ENCODE measurements at places on chromosomes 2 and 18.

- no peak for DNase-seq
Observed at GRCh38 chr2:36128359-36128758, 227.2 kb upstream of the CRIM1 start.

DNA sequence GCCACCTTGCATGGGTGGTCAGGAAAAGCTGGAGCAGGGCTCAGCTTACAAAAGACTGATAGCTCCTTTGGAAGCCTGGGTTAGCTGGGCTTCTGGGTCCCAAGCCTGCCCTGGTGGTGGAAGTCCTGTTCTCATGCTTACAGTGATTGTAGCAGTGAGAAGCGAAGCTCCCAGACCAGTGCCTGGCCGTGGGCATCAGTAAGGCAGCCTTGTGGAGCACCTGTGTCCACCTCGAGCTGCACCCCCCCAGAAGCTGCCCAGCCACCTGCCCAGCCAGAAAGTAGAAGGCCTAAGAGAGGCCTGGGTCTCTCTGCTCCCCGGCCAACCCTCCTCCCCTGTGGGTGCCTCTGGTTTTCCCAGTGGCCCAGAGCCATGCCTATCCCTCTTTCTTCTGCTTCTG is 10.5 kb downstream of the GLI2 start:
- no peak for DNase-seq

DNA sequence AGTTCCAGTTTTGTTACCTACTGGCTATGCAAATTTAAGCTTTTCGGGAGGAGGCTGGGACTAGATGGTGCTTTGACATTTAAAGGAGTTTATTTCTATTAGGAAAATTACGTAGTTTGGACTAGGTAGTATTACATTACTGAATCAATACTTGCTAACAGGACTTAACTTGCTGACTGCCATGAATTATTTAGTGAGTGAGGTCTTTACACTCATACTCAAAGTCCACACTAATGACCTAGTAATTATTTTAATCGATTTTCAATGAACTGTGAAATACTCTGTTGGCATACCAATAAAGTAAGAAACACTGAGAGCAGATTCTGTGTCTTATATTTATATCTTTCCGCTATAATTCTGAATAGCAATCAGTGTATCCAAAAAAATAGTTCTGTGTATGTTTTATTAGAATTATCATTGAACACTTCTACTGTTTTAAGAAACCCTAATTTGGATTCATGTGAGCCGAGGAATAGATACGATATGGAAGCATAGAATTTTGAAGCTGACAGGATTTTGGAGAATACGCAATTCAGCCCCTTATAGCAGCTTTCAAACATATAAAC is 55.0 kb downstream of the CHST9 start:
- DNase-seq: no peak

DNA sequence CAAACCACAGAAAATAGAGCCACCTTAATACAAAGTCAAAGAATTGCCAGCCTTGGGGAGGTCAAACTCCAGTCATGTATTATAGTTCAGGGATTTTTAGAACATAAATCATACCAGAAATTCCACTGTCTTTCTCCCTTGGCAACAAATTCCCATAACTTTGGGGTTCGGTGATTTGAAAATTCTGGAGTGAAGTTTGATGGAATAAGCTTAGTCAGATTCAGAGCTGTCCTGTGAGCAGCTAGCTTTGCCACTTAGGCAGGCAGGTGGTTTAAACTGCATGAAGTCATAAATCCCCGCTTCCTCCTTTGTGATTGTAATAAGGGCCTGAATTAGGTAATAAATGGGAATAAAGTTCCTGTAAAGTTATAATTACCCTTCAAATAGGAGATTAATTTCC is 457.0 kb upstream of the HNMT start:
- DNase-seq: no peak

- DNase-seq: no peak
Observed at GRCh38 chr2:207779523-207779922, 9.8 kb upstream of the FZD5 start.

DNA sequence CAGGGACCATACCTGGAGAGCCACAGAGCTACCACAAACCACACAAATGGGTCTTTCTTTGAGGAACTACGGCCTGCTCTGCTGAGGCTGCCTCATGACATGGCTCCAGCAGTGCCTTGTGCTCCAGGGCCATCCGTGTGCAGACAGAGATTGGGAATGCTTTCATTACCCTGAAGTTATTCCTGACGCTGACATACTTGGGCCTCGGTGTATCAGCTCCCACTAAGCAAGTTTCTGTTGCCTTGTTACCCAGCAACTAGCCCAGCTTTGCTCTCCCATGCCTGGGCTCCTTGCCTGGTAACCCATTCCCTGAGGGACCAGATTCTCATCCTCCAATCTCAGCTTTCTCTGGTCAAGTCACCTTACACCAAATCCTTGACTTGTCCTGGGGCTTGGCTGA is 80.3 kb upstream of the FZD7 start:
- DNase-seq: no peak

DNA sequence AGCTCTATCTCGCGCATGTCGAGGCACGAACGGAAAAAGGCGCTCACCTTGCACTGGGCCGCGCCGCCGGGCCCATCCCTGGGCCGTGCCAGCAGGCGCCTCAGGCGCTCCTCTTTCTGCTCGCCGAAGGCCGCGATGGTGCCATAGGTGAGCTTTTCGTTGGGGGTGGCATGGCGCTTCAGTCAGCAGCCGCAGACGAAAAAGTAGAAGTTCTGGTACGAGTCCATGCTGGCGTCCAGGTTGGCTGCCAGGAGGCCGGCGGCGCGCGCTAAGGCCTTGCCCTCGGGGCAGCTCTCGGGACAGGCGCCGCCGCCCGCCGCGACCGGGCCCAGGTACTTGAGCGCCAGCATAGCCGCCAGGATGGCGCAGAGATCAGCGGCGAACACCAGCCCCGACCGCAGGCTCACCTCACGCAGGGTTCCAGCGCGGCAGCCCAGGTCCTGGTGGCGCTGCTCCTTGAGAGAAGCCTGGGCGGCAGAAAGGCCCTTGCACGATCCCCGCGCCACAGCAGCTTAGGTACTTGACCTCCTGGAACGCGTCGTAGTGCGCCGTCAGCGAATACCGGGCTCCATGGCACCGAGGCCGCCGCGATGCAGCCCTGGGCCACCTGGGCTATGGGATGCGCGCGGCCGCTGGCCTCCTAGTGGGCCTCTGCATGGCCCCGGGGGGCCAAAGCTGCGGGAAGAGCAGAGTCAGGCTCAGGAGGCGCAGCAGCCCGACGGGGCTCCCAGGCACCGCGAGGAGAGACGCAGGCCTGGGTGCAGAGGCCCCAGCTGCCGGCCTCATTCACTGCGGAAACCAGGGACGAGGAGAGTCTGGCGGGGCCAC is 12.8 kb downstream of the ALPG start:
- no peak for DNase-seq

DNA sequence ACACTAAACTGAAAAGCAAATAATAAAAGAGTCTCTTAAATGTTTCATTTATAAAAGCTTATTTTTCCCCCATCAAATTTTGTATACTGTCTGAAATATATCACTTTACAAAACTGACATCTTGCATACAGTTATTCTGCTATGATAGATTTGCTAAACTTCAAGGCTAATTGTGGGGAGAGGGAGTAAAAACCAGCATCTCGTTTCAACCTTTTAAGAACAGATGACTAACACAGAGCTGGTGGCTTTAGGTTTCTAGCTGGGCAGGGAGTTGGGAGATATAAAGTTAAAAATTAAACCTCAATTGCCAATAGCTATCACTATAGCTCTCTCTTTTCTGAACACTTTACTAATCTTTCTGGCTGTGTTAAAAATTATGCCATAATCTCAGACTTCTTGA is 23.5 kb downstream of the C1D start:
- DNase-seq: no peak

DNA sequence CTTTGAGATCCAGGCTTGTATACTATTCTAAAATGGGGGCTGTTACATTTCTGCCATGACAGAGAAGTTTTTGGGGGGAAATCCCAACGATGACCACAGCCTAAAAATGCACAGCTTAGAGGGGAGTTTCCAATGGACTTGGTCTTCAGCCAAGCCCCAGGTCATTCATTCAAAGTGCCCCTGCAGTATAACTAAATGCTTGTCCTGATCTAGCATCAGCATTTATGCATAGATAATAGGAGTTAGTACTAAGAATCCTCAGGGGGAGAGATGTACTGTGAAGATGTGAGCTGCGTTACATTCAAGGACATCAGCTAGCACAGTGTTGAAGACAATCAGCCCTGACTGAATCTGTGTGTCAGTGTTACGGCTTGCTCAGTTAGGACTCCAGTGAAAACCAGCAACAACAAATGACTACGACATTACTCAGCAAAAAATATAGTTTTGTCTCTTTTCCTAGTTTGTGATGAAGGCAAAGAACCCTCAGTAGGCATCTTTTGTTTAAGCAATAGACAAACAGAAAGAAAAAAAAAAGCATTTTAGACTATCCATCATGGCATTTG is 160.9 kb downstream of the ZEB2 start:
- DNase-seq: no peak

DNA sequence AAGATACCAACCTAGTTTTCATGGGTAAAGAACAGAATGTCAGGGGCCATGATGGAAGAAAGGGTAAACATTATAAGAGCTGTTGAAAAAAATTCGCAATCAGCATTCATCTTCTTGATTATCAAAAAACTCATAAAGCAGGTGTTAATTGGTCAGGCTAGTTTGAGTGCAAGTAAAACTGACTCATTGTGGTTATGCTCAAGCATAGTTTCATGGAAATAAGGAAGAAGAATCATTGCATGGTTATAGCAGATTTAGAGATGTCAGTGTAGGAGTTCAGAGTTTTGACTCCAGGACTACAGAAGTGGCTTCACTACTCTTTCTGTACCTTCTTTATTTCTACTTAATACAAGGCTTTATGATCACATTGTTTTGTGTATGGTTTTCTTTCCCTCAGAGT is 26.9 kb upstream of the CDH19 start:
- no peak for DNase-seq

DNA sequence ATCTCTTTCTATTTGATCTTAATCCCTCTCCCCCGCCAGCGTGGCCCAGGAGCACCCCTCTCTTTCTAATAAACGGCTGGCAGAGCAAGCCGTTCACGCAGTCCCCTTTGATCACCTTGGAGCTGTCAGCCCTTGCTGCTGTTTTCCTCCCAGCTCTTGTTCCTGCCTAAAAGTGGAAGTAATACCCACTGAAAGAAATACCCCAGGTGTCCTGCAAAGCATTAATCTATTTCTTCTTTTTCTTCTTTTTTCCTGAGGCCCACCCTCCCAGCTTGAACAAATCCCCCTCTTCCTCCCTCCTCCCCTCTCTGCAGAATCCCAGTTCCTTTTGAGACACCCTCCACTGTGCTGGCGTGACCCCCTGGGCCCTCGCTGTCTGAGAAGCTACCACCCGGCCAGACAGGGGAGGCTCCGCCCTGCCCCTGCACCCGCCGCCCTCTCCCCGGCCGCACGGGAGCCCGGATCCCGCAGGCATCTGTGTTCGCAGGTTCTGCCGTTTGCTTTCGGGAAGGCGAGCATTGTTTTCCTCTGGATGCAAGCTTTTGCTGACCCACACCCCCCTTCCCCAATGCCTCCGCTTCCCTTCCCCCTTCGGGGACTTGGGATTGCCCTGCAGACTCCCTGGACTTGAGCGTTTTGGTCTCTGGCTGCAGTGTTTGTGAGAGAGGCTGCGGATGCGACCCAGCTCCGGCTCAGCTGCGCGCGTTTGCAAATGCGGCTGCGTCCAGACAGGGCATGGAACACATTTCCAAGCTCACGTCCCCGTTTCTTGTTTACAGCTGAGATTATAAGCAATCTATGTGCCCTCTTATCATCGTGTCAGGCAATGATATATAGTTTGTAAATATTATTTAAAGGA is 631.5 kb downstream of the NYAP2 start:
- peak; percentile 61 for DNase-seq

DNA sequence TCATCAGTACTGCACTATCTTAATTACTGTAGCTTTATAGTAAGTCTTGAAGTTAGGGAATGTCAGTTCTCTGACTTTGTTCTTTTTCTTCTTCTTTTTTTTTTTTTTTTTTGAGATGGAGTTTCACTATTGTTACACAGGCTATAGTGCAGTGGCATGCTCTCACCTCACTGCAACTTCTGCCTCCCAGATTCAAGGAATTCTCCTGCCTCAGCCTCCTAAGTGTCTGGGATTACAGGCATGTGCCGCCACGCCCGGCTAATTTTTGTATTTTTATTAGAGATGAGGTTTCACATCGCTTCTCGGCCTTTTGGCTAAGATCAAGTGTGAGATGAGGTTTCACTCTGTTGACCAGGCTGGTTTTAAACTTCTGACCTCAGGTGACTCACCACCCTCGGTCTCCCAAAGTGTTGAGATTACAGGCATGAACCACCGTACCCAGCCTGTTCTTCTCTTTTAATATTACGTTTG is 41.9 kb upstream of the TANC1 start:
- no peak for DNase-seq

DNA sequence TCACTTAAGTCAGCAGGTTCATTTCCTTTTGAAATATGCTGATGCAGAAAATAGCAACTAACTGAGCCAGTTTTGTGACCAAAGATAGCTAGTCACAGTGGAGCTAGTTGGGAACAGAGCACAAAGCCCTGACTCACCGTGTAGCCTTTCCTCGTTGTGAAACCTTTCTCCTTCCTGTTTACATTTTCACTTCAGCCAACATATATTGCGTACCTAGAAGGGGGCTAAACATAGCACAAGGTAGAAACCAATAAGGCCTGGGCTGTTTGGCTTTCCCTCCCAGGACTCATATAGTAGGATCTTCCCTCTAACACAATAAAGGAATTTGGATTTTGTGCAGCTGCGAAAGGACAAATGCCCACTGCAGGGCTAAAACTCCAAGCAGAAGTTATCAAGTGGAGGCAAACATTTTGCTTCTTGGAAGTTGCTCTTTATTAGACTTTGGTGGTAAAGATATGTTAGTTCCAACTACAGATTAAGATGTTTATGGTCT is 24.5 kb upstream of the LPIN2 start:
- peak; percentile 45 for DNase-seq

DNA sequence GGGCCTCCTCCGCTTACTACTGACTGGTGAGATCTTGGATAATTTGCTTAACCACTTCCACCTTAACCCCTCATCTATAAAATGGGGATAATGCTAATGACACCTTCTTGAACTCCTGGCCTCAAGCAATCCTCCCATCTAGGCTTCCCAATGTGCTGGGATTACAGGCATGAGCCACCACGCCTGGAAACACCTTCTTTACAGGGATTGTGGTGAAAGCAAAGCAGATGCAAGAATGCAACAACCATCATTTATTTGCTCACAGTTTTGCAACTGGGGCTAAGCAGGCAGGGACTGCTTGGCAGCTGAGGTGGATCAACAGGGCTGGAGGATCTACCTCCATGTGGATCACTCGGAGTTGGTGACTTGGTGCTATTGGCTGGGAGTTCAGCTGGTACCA is 76.2 kb upstream of the ZNF532 start:
- DNase-seq: no peak

- no peak for DNase-seq
Observed at GRCh38 chr2:106167067-106167466, 27.0 kb downstream of the UXS1 start.

- no peak for DNase-seq
Observed at GRCh38 chr18:470661-471501, 29.6 kb downstream of the COLEC12 start.

DNA sequence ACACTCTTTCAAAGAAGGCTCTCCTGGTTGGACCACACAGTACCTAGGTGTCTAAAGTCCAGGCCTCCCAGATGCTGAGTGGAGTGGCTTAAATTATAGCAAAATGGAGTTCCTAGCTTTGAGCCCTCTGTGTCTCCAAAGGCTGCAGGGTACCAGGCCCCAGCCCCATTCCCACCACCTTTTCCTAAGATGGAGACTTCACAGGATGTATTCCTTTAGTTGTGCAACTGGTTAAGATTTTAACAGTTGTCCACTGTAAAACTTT is 4.9 kb downstream of the SMAD7 start:
- no peak for DNase-seq

- DNase-seq: no peak
Observed at GRCh38 chr2:149087751-149088150, 49.3 kb downstream of the LYPD6B start.

- DNase-seq: no peak
Observed at GRCh38 chr2:3968736-3969135, 265.4 kb downstream of the DCDC2C start.

All from left lobe of liver (tissue), 2 donors.